Cortex of kidney (tissue), 1 donor: ENCODE measurements at places on chromosomes 13 and 19.

GRCh38 chr19:1104311-1105007, 665 bp downstream of the GPX4 start:
- DNase-seq = no peak

DNA sequence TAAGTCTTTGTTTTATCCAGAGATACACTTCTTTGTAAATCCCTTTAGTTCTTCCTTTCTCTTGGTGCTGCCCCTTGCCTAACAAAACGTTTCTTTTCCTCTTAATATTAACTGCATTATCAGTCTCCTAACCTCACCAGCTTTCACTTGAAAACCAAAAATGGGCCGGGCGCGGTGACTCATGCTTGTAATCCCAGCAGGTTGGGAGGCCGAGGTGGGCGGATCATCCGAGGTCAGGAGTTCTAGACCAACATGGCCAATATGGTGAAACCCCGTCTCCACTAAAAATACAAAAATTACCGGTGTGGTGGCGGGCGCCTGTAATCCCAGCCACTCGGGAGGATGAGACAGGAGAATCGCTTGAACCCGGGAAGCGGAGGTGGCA, 329.8 kb upstream of the MIR17HG start:
- no peak for DNase-seq

DNA sequence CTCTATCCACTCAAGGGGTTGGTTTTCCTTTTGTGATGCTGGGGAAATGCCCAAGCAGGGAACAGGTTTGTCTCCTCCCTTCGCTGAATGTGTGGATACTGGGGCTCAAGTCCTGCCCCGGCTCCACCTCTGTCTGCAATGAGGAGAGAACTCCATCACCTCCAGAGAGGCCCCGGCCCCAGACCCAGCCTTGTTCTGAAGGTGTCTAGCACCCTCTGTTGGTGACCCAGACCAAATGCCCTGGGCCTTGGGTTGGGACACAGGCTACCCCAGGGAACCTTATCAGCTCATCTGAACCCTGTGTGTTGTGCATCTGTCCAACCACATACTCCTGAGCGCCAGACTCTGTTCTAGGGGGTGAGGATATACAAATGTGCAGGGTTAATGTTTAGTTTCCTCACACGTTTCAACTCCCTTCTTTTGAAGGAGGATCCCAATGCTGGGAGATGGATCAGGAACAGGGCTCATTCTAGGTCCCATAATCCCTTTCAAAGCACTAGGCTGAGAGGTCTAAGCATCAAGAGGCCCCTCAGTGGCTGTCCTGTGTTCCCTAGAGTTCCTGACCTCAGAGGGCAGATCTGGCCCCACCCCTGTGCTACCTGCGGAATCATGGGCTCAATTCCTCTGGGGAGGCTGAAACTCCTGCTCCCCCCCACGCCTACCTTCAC, 112.5 kb upstream of the SLC7A1 start:
- DNase-seq = no peak

DNA sequence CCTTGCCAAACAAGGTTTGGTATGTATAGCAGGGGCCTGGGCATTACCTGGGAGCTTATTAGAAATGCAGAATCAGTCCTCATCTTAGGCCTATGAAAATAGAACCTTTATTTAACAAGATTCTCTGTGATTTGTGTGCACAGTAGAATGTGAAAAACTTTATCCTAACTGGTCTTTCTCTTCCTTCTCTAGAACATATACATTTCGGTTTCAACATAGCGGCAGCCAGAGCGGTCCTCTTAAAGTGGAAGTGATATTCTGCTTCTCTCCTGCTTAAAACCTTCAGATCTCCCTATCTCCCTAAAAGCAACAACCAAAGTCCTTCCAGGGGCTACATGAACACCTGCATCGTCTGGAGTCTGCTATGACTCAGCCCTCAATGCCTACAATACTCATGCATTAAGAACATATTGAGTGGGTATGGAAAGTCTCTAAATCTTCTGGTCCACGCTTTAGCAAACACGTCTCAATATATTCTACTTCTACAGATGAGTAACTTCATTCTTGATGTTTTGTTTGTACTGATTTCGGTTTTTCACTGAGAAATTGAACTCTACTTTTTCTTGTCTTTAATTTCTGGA, 84.5 kb downstream of the SPRY2 start:
- DNase-seq = no peak

DNA sequence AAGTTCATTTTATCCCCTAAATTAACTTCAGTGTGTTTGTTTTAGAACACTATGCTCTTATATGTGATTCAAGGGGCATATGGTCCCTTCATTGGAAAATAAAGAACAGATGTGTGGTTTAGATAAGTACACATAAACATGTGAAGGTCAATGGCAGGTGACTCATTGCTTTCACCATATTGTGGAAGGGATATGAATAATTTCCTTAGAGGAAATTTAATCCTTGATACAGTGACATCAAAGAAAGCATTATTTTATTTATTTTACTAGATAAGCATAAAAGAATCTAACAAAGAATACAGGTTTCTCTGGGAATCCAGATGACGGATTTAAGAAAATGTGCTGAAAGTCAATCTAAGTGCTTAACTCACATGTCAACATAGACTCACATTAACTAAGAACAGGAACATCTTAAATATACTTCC, 373.5 kb downstream of the KCTD12 start:
- DNase-seq = no peak

- DNase-seq = no peak
Observed at GRCh38 chr13:29743201-29743786, 107.1 kb downstream of the UBL3 start.

GRCh38 chr13:112103260-112103838, 36.4 kb downstream of the SOX1 start:
- DNase-seq = no peak

DNA sequence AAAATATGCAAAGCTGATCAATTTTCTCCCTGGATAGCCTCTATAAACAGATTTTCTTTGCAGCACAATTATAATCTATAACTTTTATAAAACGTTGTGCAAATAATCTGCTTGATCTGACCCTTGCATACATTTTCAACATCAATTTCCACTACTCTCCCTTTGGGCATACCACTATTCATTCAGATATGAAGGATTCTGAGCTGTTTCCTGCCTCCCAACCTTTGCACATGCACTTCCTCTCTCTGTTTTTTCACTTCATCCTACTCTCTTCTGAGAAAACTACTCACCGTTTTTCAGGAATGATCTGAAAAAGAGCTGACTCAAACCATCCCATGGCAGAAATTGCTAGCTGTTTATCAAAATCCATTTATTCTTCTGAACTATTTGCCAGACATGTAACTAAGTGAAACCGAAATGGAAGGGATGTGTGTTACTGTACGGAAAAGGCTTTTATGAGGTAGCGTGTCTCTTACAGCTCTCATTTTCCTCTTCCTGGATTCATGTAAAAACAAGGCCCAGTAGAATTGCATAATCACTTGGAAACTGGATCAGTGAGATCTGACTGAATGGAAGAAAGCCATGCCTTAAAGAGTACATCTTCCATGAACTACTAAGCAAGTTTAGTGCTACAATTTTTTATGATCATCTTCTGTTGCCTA, 1447.3 kb upstream of the MIR17HG start:
- DNase-seq = no peak

DNA sequence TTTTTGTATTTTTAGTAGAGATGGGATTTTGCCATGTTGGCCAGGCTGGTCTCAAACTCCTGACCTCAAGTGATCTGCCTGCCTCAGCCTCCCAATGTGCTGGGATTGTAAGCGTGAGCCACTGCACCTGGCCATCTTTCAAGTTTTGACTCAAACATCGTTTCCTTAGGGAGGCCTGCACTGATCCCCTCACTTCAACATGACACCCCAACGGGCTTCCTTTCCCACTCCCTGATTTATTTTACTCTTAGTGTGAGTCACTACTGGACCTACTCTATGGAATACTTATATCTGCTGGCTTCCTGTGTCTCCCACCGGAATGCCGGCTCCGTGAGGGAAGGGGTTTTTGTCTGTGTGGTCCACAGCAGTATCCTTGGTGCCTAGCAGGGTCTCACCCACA, 4.5 kb upstream of the ADAMTS10 start:
- no peak for DNase-seq

DNA sequence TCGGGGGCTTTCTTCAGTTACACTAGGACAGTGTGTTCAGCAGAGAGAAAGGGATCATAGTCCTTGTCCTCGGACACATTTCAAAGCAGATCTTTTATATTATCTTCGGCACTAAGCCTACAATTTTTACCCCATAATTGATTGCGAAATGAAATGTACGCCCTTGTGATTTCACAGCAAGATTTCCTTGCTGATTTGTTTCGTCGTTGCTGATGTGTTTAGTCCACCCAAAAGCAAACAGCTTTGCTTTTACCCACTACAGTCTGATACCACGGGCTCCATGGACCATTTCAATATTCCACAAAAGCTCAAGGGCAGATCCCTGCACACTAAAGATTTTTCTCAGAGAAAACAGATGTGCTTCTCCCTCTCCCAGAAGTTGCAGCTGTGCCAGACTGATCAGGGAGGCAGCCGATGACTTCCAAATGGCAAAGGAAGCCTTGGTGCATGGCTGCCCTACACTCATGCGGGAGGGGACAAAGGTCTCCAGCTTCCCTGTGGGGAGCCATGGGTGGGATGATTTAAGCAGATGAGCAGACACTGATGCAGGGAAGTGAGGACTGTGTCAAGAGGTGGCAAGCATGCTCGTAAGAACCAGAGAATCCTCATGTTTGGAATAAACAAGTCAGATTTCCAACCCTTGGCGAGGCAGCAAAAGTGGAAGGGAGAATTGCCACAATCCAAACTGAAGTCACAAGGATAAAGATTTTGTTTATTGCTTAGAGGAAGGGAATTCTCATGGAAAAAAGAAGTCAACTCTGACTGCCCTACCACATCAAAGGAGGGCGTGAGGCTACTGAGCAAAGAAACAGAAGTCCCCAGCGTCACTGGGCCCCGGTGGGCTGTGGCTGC, 81.1 kb downstream of the STK24 start:
- no peak for DNase-seq

DNA sequence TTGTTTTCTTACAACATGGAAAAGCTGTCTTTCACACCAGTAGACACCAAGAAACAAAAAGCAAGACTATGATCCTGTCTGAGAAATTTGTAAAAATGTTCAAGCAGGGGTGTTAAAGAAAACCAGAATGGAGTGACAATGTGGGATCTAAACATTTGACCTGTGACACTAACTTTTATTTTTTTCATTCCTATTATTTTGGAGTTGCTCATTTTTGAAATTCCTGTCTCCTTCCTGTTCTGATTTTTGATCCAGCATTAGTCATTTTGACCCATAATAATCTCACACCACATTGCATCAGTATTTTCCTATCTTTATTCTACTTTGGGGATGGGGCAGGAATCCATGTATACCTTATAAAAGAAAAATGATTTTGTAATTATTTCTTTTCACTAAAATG, 164.2 kb downstream of the DLEU7 start:
- no peak for DNase-seq

DNA sequence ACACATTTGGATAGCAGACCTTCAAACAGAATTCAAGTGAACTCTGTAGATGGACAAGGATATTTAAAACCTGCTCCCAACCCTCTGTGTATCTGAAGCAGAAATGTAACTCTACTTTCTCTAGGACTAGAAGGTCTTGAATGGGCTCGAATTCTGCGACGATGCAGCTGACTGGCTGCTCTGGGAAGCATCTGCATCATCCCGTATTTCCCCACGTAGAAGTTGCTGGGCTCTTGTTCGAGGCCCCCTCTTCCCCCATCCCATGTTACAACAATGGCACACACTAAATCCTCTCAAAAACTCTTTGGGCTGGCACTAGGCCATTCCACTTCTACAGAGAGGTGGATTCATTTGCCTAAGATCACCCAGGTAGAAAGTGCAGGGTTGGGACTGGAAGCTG, 15.0 kb downstream of the C19orf81 start:
- DNase-seq = no peak

DNA sequence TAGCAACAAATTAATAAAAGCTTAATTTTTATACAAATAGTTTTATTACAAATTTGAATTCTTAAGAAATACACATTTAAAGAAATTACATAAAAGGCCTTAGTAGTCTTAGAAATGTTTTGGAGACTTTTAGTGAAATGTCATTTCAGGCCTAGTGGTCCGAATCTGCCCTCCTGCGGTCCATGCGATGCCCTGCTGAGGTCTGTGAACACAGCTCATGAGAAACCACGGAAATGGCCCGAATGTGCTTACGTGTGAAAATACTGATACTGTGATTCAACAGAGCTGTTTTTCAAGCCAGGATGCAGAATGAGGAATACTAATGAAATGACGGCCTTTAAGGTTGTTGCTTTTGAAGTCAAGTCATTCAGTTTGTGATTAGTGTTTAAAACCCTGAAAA, 157.9 kb downstream of the COL4A1 start:
- DNase-seq = no peak

GRCh38 chr19:497491-497868, 1.2 kb downstream of the MADCAM1 start:
- DNase-seq = no peak

GRCh38 chr13:25232937-25233515, 54.3 kb downstream of the MTMR6 start:
- no peak for DNase-seq

DNA sequence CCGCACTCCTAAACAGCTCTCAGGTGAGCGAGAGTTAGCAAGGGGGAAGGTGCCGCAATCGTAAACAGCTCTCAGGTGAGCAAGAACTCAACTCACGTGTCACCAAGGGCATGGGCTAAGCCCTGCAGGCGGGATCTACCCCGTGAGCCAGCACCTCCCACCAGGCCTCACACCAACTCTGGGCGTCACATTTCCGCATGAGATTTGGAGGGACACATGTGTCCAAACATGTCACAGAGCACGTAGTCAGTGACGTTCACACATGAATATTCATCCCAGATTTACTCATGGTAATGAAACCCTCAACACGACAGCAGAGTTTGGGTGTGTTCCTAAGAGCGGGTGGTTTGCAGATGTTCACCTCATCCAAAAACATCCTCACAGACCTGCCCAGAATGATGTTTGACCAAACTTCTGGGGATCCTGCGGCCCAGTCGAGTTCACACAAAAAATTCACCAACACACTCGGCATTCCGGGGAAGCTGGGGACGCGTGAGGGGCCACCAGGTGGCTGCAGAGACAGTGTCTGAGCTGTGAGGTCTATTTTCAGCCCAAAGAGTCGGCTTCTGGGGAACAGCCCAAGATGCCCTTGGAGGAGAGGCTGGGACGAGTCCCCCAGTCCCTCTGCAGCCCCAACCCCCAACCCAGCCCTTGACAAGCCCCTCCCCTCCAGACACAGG, 19.6 kb downstream of the C2CD4C start:
- no peak for DNase-seq

DNA sequence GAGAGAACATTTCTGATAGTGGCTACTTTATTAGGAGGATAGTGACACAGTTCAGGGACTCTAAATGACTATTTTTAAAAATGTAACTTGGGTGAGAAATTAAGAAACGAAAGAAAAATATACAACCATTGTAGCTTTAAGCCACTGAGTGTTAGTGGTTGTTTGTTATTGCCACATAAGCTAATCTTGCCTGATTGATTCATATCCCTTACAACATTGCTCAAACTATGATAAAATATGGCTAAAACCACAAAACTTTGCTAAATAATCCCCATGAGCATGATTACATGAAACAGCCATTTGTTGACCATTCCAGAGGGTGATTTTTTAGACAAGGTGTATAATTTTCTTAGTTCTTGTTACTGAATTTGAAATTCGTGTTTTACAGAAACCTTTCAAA, 343.4 kb downstream of the SLITRK5 start:
- no peak for DNase-seq
